Anterior cingulate cortex (tissue), 58 donors: ENCODE measurements at places on chromosomes 16 and 17.

- no peak for DNase-seq
Measured at GRCh38 chr17:75807861-75808260, 23.3 kb downstream of the UNK start.

DNA sequence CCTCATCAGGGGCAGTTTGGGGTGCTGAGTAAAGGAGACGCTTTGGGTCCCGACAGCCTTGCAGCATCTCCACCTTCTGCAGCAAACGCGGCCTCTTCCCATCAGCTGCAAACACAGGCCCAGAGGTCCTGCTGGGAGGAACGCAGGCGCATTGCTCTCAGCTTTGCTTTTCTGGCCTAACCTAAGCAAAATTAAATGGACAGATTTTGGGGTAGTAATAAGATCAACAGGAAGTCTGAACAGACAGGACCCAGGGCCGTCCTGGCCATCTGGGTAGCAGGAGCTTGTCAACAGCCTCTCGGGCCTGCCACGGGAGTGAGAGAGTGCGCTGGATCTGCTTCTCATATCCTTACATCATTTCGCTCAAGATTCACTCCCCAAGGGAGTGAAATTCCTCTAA, 7.2 kb downstream of the NUBP1 start:
- DNase-seq = no peak

- no peak for DNase-seq
Measured at GRCh38 chr16:57526498-57526897, 9.9 kb downstream of the CCDC102A start.

- DNase-seq = no peak
Measured at GRCh38 chr17:61371606-61372005, 28.0 kb upstream of the TBX2 start.

DNA sequence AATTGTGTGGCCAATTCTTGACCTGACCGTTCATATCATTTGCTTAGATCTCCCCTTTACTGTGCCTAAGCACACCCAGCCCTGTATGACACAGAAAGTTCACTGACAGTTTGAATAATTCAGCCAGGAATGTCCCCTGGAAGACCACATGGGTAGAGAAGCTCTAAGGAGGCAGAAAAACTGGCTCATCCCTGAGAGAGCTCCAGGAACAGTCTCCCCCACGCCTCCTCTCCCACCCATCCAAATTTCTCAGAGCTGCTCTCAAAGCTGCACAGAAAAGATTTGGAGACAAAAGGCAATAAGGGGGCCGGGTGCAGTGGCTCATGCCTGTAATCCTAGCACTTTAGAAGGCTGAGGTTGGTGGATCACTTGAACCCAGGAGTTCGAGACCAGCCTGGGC, 11.2 kb downstream of the PRAC1 start:
- no peak for DNase-seq

DNA sequence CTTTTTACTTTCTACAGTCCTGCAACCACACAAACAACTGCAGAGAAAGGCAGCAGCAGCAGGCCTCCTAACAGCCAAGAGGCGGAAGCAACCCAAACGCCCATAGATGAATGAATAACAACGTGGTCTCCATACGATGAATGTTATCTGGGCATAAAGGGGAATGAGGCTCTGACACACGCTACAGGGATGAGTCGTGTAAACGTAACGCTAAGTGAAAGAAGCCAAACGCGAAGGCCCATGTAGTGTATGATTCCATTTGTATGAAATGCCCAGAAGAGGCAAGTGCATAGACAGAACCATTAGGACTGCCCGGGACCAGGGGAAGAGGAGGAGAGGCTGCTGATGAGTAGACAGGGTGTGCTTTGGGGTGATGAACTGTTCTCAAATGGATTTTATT, 94.8 kb upstream of the DNAH17 start:
- DNase-seq = no peak

- no peak for DNase-seq
Measured at GRCh38 chr16:50207652-50208051, 54.5 kb downstream of the TENT4B start.

DNA sequence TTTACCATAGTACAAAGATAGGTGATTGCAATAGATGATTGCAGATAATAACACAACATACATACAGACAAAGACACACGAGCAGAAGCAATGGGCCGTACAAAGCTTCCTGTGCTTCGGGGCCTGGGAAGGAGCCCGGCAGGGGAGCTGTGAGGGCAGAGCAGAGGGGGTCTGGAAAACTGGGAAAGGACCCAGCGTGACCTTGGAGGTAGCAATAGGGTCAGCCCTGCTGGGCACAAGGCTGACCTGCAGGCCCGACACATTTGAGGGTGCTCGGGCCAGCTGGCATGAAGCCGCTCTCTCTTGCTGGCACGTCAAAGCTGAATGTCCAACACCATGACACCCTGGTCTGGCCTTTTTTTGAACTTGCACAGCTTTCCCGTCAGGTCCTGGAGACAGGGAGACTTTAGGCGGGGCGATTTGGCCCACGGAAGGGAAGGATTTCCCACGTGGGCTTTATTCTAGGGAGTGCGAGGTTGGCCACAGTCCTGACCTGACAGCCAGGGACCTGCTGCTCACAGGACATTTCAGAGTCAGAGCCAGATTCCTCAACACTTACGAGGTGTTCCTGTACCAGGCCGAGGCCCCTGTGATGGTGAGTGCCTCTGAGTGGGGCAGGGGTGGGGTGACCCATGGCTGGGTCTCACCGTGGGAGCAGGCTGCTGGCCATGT, 83.2 kb downstream of the NTN1 start:
- DNase-seq = no peak
